ENCODE measurements at places on chromosomes 7 and 10.
A peak's percentile ranks its signal among the peaks of the same experiment; 100 is the strongest.

DNA sequence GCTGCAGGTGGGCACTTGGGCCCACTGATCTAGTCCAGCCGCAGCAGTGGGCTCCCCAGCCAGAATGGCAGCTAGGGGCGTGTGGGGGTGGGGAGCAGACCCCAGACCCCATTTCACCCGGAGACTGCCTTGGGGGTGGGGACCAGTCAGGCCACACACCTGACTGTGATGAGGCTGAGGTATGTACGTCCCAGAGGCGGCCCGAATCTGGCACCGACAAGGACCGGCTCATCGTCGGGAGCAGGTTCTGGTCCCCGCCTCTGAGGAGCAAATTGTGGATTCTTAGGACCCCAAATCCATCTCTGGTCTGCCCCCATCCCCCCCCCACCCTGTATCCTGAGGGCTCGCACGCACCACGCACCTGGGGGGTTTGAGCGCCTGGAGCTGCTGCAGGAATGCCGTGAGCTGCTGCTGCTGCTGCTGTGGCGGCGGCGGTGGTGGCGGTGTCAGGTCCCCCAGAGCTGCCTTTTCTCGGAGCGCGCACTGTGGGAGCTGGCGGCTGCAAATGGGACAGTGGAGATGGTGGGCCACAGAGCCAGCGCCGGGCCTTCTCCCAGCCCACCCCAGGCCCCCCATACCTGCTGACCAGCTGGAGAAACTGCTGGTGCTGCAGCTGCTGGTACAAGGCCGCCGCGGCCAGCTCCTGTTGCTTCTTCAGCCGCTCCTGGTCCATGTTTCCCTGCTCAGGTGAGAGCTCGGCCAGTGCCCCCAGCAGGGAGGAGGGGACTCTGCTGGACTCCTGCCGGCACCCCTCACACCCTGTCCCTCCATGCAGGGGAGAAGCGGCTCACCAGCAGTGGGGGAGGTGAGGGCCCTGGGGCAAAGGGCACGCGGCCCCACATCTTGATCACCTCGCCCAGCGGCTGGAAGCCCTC, 10.2 kb downstream of the GIGYF1 start:
- no peak for DNase-seq

GRCh38 chr10:65550761-65551160, 1375.1 kb upstream of the LRRTM3 start:
- DNase-seq: no peak

DNA sequence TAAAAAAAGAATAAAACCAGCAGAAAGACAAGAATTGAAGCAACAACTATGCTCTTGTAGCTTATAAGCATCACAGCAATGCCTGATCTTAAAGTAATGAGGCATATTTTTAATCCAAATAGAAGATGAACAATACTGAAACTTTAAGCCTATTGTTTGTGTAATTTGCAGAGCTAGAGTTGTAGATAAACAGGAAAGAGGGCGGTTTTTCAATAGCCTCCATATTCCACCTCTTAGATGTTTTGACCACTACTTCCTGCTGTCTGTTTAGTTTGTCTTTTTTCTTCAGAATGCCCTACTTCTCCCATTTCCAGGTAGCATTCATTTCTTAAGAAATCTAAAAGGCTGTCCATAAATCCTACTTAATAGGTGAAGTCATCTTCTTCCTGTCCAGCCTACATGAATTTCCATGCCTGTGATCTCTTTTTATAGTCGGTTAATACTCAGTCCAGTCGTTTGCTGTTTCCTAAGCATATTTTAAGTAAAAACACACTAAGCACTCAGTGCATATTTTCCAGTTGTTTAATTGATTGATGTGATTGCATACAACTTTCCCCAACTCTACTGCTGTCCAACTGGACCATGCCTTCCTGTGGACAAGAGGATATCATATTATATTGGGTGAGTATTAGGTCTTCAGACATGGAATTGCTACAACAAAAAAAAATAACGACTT, 308.1 kb downstream of the TFEC start:
- DNase-seq: no peak

GRCh38 chr10:42781893-42782445, 626 bp upstream of the BMS1 start:
- DNase-seq: no peak

GRCh38 chr10:74778436-74779094, 47.8 kb upstream of the KAT6B start:
- no peak for DNase-seq

DNA sequence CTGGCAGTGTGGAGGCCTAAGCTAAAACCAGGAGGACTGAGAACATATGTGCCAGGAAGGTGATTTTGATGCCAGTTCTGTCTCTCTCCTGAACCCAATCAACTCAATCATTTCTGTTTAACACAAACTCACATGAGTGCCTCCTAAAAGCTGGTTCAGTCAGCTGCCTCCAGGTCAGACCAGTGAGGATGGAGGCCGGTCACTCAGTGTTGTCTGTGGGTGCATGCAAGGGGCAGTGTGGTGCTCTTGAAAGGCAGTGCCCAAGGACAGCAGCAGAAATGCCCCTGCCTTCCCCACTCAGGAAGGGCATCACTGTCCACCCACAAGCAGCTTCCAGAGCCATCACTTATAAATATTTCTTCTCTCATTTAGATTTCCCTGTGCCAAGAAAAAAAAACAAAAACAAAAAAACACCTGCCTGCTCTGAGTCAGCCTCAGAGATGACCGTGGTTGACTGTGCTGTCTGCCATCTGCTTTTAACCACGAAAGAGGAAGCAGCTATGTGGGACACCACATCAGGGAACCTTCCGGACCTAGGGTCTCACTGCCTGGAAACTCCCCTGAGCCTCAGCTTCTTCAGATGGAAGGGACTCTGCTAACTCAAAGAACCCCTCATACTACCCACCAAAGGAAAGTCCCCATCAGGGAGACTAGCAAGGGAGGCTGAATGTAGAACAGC, 39.1 kb downstream of the VOPP1 start:
- DNase-seq: no peak

DNA sequence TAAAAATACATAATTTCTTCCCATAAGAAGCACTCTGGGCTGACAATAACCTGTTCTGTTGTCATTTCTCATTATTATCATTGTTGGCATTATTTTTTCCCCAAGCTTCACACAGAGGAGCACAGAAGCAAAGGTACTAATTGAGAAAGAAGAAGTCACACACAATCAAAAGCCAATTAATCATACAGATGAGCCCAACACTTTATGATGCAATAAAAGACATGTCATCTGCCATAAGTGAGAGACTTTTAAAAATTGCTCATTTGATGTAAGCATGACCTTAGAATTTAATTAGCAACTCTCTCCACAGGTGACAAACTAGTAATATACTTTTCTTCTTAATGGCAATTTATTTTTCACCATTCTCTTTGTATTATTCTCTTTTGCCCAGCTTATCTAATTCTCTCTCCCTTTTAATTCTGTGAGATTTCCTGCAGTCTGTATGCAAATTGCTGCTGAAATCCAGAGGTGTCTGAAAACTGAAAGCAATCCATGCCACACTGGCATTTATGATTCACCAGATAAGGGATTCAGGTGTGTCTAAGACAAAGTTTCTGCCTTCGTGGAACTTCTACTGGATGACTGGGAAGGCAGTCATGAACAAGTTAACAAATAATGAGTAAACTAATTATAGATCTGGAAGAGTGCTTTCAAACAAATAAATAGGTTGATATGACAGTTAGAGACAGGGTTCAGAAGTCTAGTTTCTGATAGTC, 203.5 kb downstream of the CHCHD3 start:
- DNase-seq: no peak

DNA sequence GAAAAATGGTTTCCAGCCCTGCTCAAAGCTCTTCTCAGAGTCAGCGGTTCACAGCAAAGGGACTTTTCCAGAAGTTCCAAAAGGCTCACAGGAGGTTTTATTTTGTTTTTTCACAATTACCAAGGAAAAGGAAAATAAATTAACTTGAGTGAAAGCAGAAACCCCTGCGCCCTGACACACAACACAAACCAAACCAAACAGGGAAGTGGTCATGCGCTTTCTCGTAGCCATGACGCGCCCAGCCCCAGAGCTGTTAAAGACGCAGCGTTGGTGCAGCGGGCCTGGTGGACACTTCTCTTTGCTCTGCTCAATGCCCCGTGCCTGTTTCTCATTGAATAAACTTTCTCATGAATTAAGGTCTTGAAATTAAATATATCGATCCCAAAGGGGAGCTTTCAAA, 134.4 kb upstream of the LYZL2 start:
- DNase-seq: no peak

- no peak for DNase-seq
Measured at GRCh38 chr7:98785929-98786571, 83.8 kb downstream of the TMEM130 start.

DNA sequence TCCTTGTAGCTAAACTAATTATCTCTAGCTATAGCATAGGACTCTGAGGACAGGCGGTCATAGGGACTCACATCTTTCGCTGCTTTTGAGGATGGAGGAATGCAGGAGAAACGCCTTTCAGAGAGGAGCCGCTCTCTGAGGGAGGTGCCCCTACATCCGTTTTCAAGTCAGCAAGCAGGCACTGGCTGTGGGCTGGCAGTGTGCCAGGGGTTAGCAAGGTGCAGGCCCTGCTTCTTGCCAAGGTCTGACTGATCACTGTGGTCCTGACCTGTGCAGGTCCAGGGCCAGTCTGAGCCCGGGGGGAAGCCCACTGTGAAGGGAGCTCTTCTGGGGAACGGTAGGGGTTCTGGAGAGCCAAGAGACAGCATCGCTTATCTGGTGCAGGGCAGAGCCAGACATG, 89.4 kb downstream of the SH3PXD2A start:
- DNase-seq: peak; percentile 27

- DNase-seq: peak; percentile 3
Measured at GRCh38 chr7:146090023-146090645, 26.5 kb upstream of the CNTNAP2 start.

GRCh38 chr7:136139417-136139816, 162.3 kb upstream of the MTPN start:
- DNase-seq: no peak

DNA sequence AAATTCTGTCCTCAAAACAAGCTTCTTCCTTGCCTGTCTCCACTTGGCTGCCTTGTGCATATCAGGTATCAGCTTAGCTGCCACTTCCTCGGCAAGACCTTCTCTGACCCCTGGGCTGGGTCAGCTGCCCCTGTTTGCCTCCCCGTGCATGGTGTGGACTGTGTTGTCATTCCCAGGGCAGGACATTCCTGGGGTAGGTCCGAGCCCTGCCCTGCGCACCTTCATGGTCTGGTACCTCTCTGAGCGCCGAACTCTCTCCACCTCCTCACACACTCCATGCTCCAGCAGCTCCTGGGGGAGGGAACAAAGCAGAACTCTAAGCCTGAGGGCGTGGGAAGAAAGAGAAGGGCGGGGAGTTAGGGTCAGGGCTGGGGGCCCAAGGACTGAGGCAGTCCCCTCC, 3.8 kb downstream of the POLM start:
- DNase-seq: no peak

DNA sequence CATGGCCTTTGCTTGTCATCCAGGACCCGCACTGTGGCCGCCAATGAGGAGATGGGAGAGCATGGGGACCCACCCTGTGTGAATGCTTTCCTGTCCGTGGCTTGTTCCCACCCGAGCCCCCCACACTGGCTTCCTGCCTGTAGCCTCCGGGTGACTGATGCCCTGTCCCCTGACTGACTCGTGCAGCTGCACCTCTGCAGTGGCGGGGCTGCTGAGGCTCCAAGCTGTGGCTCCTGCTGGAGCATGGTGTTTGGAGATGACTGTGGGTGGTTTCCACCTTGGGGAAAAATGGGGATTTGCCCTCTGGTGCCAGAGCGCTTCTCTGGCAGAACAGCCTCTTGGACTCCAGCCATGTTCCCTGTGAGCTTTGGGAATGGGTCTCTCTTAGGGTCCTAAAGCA, 2.1 kb downstream of the CAMK1D start:
- DNase-seq: no peak

DNA sequence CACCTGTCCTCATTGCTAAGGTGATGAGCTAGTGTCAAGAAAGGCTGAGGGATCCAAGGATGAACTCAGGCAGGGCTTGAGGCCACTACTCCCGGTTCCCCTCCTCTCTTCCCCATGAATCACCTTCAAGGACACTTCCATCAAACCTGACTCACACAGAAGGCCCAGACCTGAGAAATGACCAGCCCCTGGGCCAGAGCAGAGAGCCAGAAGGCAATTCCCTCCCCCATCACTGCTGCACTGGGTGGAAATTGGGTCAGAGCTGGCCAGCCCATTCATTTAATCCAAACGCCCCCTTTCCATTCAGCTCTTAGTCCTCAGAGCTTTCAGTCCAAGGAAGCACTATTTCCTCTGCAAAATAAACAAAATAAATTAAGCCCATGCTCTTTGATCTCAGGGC, 182.0 kb downstream of the KCNMA1 start:
- DNase-seq: no peak

DNA sequence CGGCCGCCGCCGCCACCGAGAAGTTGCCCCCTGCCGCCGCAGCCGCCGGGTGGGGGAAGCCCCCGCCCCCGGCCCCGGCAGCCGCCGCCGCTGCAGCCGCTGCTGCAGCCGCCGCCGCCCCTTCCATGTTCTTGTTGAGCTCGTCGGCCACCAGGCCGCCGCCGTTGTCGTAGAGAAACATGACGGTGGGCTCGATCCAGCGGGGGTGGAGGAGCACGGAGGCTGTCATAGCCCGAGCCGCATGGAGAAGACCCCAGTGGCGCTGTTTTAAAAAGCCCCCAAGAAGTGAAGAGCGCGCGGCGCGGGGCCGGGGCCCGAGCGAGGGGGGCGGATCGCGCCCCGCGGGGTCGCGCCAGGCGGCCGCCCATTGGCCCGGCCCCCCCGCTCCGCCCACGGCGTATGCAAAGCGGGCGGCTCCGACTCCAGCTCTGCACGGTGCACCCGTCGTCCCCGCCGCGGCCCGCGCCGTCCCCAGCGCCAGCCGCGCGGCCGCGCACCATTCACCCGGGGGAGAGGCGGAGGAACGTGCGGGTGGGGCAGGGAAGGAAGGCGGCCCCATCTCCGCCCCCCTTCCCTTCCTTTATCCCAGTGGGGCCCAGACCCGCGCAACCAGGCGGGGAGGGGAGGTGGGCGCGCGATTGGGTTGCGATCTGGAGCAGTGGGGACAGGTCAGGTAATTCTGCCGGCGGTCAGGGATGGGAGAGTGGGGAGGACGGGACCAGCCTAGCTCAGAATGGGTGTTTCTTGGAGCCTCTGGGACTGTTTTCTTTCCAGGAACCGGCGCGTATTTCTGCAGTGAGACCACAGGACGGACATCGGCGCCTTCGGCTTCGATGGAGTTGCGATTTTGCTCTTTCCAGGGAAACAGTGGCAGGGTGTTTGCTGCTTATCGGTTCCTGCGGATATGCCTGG, at the start of gene HOXA13:
HOXA13 (minus strand) TSS at position 243 of the 912 bp plus-strand sequence; CDS start at position 229, 14 bp downstream.
- DNase-seq: peak; percentile 11

GRCh38 chr10:44966816-44967509, 7.4 kb downstream of the RASSF4 start:
- DNase-seq: no peak

- peak; percentile 7 for DNase-seq
Measured at GRCh38 chr7:47179812-47180515, 401.9 kb downstream of the TNS3 start.

- no peak for DNase-seq
Measured at GRCh38 chr7:47573758-47574481, 8.0 kb downstream of the TNS3 start.

- no peak for DNase-seq
Measured at GRCh38 chr10:21513405-21513788, 12.1 kb downstream of the SKIDA1 start.

DNA sequence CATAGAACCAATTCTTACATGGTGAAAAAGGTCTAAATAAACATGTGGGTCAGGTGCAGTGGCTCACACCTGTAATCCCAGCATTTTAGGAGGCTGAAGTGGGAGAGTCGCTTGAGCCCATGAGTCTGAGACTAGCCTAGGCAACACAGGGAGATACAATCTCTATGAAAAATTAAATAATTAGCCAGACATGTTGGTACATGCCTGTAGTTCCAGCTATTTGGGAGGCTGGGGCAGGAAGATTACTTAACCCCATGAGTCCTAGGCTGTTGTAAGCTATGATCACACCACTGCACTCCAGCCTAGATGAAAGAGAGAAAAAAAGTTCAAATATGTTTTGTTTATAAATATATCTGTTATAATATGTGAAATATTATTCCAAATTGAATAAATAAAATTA, 643.6 kb downstream of the IPMK start:
- DNase-seq: no peak
